Right forelimb (tissue), 1 donor: ENCODE measurements at places on chromosomes 1 and 21.

GRCh38 chr21:33026443-33026858 lies 716 bp downstream of the OLIG2 start:
- DNase-seq = no peak

- no peak for DNase-seq
These were observed 292.1 kb upstream of the FMN2 start for GRCh38 chr1:239799617-239800016.

- DNase-seq = no peak
These were observed 15.5 kb upstream of the PSMB2 start for GRCh38 chr1:35656863-35657232.

DNA sequence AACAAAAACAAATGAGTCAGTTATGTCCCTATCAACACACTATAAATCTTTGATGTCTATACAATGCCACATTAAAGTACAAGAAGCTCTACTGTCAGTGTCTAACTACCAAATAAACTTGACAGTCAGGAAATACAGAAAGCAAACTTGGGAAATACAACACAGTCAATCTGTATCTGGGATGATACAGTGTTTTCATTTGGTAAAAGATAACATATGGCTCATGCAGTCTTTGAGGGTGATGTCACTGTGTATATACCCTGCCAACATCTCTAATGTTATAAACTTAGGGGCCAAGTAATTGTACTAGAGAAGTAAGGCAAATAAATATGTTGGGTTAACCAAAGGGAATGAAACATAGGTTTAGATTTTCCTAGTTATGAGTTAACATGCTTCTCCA lies 552.5 kb upstream of the ADAMTS5 start:
- no peak for DNase-seq

- no peak for DNase-seq
These were observed 270.0 kb downstream of the USP25 start for GRCh38 chr21:15999741-16000140.
